ENCODE measurements at places on chromosomes 11 and 22.

DNA sequence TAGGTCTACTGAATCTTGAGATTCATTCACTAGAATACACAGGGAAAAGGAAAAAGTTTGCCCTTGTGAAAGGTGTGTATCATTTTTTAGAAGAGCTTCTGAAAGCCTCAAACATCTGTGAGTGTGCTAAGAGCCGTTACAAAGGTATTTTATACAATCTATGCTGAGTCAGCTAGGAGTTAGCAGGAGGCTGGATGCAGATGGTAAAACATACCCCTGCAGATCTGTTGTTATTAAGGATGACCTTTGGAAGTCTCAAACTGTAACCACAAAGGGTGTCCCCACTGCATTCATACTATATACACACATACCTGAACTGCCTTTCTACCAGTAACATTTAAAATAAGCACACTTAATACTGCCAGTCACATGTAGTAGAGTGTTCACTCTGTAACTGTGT is 8.4 kb upstream of the C11orf91 start:
- DNase-seq: no peak

DNA sequence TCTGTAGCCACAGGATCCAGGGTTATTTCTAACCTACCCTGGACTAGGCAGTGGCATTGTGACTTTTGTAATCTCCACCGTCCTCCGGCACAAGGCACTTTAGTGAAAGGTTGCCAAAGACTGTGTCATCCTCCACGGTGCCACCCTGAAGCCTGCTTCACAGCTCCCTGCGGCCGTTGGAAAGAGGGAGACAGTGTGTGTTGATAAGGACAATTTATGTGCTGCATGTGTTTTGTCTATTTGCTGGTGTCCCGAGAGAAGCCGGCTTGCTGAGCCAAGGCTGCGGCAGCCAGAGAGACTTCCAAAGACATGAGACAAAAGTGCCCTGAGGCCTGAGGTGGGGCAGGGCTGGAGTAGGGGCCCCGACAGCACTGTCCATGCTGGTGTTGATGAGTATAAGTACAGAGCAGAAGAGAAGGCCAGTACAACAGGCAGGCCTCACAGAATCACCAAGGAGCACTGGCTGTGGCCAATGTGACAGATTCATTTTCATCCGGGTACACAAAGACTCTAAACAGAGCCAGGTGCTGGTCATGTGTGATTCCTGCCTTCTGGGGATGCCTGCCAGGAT is 40.9 kb downstream of the GALNT18 start:
- DNase-seq: no peak

GRCh38 chr11:4178813-4179662 is 84.4 kb downstream of the RRM1 start:
- DNase-seq: no peak

- no peak for DNase-seq
These were observed 17.4 kb downstream of the OR4D9 start for GRCh38 chr11:59528711-59529110.

- no peak for DNase-seq
These were observed 4.7 kb upstream of the C11orf96 start for GRCh38 chr11:43937434-43938411.

DNA sequence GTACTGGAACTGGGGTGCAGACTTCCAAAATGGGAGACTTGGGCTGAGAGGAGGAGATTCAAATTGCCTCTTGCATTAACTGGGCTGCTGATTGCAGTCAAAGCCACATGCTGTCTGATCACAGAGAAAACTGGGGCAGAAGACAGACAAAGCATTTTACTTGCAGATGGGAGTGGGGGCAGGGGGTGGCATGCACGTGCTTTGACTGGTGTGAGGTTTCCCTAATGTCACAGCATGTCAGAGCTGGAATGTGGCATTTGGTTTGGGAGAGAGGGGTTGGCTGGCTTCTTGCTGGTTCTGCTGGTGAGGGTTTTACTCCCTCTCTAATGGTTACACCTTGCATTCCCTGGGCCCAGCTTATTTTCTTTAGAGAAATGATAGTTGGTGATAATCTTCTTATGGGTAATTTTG is 2.9 kb downstream of the TUB start:
- no peak for DNase-seq

GRCh38 chr11:61392981-61393595 is 701 bp downstream of the TMEM216 start:
- DNase-seq: no peak

DNA sequence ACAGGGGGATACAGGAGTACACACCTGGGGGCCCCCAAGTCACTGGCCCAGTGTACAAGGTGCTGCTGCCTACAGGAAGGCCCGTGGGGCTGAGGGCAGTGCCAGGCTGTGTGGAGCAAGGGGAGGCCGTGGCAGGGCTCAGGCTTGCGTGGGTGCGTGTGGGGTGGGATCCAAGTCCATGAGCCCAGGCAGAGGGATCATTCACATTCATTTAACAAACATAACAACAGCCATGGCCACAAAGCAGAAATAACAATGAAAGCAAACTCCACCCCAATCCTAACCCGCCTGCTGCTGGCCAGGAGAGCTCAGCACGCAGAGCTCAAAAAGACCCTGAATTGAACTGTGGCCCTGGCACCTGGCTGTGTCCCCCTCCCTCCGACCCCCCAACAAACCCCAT is 17.0 kb upstream of the SCGB1A1 start:
- no peak for DNase-seq

DNA sequence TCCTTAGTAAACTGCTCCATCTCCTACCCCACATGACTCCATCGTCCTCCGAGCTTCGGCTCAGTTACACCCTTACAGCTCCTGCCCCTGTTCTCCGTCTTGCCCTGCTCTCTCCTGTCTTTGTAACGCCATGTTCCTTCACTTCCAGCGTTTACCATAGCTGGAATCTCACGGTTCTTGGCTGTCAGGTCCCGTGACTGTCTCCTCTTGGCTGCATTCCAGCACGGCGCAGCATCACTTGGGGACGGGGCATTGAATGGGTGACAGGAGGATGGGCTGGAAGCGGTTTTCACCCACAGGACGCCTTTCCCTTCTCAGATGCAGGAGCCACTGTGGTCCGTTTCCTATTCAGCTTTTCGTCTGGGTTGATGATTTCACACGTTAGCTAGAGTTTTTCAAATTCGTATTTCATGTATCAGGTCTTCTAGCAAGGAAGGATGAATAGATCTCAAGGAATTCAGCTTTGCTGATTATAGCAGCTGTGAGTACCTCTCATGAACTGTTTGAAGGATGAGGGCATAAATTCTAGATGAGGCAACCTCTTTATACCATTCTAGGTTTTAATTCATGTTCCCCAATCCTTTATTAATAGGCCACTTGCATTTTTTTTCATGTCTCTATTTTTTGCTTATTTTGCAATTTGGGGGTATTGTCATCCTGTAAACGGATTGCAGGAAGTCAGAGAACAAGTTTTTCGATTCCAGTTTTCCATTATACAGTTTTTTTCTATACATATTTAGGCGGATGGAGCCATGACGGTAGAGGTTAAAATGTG is 29.1 kb downstream of the ZBED4 start:
- DNase-seq: no peak

DNA sequence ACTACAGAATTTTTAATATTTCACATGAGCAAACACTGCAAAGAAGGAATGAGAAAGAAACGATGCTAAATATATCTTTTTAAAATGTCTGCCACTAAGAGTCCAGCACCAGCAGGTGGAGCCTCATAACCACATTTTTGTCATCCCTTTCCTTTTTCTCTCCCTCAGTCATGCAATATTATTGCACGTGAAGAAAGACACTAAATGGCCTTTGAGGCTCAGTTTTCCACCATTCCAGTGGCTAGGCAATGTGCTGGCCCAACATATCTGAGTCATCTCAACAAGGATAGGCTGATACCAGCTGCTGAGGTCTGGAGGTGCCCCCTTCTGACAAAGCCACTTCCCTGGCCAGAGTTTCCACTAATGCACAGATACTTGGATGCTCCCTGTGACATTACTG is 1.8 kb downstream of the ALKBH8 start:
- peak; percentile 11 for DNase-seq

DNA sequence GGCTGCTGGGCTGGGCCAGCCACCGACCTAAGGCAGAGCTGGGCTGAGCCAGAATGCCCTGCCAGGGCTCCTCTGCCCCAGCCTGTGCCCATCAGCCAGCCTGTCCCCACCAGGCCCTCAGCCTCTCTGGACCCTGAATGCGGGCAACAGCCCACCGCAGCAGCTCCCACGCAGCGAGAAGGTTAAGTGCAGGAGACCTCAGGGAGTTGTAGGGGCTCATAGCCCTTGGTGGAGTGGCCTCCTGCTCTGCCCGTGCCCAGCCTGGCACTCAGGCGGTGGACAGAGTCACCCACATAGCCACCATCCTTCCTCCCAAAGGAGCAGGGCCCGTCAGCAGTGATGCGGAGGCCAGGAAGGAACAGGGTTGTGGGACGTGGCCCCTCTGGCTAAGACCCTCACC is 19.1 kb downstream of the WNT7B start:
- DNase-seq: no peak

GRCh38 chr11:653837-654236 is 16.8 kb downstream of the DRD4 start:
- DNase-seq: no peak

DNA sequence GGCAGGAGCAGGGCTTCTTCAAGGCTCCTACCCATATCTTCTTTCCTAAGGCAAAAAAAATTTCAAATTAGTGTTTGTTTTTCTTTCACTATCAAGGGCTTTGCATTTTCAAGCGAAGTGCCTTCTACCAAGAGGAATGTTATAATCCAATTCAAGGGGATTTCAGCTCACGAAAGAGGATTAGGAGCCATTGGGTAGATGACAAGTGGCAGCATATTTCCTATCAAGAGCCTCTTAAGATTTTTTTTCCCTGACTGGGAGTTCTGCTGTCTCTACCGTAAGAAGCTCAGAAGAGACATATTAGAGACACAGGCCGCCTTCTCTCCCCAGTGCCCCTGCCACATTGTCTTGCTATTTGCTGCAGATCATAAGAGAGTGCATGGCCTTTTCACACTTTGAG is 55.9 kb upstream of the BMAL1 start:
- no peak for DNase-seq
